COLO829 (cell line): ENCODE measurements at places on chromosomes 11 and 22.

GRCh38 chr22:22824340-22825212 lies 63.0 kb upstream of the IGLL5 start:
- DNase-seq: no peak

DNA sequence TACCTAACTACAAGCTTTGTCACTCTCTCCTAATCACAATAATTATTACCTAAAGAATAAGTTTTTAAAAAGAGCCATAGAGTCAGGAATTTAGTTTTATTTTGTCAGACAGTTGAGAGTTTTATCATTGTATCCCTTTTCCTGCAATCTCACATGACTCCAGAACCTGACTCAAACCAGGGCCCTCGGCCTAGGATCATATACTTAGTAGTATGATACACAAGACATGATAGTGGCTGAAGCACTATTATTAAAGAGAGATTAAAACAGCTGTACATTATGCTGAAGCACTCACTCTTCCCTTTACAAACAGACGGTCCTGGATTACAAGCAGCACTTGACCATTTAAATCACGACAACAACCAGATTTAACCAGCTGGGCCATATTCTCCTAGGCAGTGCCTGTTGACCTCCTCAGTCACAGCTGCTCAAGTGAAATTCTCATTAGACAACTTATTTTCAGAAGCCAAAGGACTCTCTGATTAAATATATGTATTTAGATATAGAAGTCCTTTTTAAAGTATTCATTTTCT lies 44.0 kb downstream of the SOX6 start:
- no peak for DNase-seq

- no peak for DNase-seq
These were observed 60.6 kb upstream of the PRDM11 start for GRCh38 chr11:45085646-45086501.

- peak; percentile 32 for DNase-seq
These were observed 103.5 kb upstream of the BMAL1 start for GRCh38 chr11:13174090-13174489.

DNA sequence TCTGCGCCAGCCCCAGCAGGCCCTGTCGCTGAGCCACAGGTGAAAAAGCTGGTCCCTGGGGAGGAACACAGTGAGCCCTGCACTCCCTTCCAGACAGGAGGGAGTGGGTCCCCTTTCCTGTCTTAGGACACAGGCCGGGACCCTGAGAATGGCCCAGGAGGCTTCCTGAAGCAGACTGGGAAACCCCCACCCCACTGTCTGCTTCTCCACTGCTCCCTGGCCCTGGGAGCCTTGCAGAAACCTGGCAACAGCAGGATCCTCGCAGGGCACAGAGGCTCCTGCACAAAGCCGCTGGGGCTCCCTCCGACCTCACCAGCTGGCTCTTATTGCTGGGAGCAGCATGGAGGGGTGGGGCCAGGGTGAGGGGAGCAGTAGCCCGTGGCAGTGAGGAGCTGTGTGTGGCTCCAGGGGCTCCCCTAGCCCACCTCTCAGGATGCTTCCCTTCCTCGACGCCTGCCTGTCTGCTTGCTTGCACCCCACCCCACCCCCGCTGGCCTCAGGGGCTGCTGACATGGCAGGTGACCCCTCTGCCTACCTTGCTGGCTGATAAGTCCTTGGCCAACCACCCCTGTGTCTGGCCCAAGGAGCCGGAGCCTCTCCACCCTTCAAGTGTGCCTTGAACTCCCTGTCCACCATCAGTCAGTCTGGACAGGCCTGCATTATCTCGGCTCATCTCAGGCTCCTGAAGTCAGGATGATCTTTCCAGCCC lies 72.1 kb upstream of the KCNQ1OT1 start:
- DNase-seq: no peak

- DNase-seq: no peak
These were observed 22.0 kb downstream of the ST14 start for GRCh38 chr11:130181295-130182272.

- no peak for DNase-seq
These were observed 22.3 kb upstream of the BAIAP2L2 start for GRCh38 chr22:38132794-38133193.

DNA sequence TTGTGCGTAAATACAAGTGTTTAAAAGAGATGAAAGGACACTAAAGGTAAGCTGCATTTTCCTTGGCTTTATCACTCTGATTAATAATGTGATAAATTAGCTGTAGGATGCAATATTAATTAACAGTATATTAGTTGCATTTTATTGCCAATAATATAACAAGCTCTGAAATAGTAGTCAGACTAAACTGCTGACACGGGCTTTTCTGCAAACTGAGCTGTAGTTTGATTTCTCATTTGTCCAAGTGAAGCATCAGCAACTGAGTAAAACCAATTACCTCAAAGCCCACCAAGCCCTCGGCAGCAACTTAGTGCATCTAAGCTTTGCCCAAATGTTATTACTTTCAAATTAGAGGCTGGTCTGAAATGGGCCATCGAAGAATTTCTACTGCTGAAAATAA lies 33.5 kb downstream of the ARL14EP start:
- DNase-seq: no peak

DNA sequence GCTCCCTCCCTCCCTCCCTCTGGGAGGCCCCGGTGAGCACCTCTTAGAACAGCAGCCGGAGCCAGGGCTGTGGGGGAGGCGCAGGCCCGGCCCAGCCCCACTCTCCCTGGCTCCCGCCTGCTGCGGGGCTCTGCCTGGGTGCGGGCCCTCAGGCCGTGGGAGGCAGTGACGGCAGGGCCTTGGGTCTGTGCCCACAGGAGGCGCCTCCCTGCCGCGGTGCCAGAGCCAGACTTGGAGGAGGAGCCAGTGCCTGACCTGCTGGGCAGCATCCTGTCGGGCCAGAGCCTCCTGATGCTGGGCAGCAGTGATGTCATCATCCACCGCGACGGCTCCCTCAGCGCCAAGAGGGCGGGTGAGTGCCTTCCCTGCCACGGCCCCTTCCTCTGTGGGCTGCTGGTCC lies 9.5 kb downstream of the IRF7 start:
- DNase-seq: no peak
